ENCODE measurements at places on chromosomes 13 and 19. TPM values are rescaled to one million over a fixed set of nuclear protein-coding genes. Genes with fewer than 3 reads are reported as not detected.

The PTOV1 gene
- 191 TPM for polyA plus RNA-seq

The ATP8A2 gene
- 0.04 TPM for polyA plus RNA-seq

The RDH8 gene
- not detected for polyA plus RNA-seq

The NALCN gene
- polyA plus RNA-seq, result 2.7 TPM

The TPT1 gene
- polyA plus RNA-seq, result 3,587 TPM

The ATP8B3 gene
- 0.95 TPM for polyA plus RNA-seq

The PBX4 gene
- 4.0 TPM for polyA plus RNA-seq

The CALR3 gene
- polyA plus RNA-seq, result not detected

The ZNF570 gene
- 2.1 TPM for polyA plus RNA-seq

The PALM gene
- polyA plus RNA-seq, result 9.2 TPM

The GJB2 gene
- 0.68 TPM for polyA plus RNA-seq

The C19orf73 gene
- polyA plus RNA-seq, result 4.9 TPM

The ZNF66 gene
- 1.4 TPM for polyA plus RNA-seq

The CCNA1 gene
- polyA plus RNA-seq, result 0.19 TPM

GRCh38 chr19:18649371-18650020, 12.7 kb downstream of the KLHL26 start:
- no peak for DNase-seq

GRCh38 chr13:106306748-106307277, 228.6 kb downstream of the EFNB2 start:
- no peak for DNase-seq

DNA sequence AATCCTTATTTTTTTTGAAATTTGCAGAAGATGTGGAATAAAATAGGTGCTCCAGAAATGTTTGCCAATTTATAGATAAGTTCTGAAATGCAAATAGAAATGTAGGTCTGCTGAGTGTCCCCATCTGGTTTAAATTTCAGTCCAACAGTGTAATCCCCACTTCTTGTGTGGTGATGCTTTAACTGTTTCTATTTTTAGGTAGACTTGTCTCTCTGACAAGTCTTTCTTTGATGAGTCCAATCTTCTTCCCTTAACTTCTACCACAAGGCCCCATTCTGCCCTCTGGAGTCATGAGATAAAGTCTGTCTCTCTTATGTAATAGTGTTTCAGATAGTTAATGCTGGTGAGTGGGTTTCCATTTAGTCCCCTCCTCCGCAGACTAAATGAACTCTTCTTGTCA, 390.4 kb downstream of the RFC3 start:
- DNase-seq, result no peak

- DNase-seq, result no peak
Measured at GRCh38 chr13:64579331-64579730, 2650.8 kb downstream of the PCDH9 start.

- peak; percentile 73 for DNase-seq
Measured at GRCh38 chr19:1250437-1251260, 2.3 kb downstream of the MIDN start.

- no peak for DNase-seq
Measured at GRCh38 chr19:53634768-53635167, 3.0 kb downstream of the DPRX start.

DNA sequence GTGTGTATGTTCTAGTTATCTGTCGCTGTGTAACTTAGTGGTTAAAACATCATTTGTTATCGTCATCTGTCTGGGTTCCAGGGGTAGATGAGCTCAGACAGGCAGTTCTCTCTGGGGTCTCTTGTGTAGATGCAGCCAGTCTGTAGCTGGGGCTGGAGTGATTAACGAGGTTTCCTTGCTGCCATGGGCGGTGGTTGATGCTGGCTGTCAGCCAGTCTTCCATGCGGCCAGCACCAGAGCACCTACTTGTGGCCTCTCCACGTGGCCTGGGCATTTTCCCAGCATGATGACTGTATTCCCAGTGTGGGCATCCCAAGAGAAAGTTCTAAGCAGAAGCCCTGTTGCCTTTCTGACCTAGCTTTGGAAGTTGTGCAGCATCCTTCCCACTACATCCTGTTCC, 10.7 kb downstream of the ERCC5 start:
- DNase-seq, result no peak

DNA sequence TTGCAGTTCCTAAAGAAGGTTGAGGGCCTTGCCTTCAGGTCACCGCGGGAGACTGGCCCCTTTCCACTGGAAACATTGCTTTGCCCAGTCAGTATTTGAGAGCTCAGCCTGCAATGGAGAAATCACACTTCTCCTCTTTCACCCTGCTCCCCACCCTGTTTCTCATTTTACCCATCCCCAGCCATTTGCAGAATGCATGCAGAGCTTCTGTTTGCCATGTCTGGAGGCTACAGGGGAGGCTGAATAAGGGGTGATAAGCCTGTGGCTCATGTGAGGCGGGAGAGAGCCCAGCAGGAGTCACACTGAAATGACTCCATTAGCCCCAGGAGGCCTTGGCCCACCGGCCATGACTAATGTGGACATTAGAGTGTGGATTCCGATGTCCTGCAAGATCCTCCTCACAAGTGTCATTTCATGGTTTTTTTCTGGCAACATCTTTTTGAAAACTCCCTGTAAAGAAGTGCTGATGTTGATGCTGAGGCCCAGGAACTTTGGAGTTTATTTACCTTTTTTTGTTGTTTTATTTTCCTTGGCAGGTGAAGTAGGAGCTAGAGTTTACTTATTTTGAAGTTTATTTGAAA, 6.3 kb downstream of the SPINT2 start:
- no peak for DNase-seq

GRCh38 chr13:38582133-38582532, 104.7 kb upstream of the FREM2 start:
- peak; percentile 28 for DNase-seq

DNA sequence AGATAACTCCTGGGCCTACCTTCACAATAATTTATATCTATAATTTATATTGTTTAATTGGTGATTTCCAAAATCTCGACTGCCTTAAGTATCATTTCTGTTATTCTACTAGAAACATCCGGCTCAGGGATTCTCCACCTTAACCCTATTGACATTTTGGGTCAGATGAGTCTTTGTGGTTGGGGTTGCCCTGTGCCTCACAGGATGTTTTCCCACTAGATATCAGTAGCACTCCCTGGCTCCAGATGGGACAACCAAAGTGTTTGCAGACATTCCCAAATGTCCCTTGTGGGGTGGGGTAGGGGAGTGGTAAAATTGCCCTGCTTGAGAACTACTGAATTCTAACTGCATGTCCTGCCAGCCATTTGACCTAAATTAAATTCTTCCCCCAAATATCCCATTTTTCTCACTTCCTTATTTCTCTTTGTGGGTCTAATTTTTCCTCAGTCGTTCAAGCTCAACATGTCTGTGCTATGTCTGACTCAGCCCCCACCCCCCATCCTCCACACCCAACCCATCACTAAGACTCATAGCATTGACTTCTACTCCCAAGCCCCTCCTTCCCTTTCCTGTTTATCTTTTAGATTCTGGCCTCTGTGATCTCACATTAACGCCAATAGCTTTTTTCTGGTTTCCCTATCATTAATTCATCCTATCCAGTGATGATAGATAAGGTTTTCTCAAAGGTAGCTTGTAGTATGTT, 545.1 kb downstream of the EFNB2 start:
- no peak for DNase-seq

GRCh38 chr19:18435842-18436670, 1.9 kb downstream of the ISYNA1 start:
- DNase-seq, result no peak

GRCh38 chr19:53102756-53103233, 427 bp downstream of the ZNF160 start:
- DNase-seq, result peak; percentile 18

- DNase-seq, result no peak
Measured at GRCh38 chr19:19149435-19149834, 11.2 kb upstream of the TMEM161A start.

- DNase-seq, result peak; percentile 75
Measured at GRCh38 chr19:1512671-1513498, at the start of gene ADAMTSL5. Gene ADAMTSL5, minus strand, starts transcription at chr19:1513019. Its CDS starts 2,076 bp downstream, at chr19:1510943.

DNA sequence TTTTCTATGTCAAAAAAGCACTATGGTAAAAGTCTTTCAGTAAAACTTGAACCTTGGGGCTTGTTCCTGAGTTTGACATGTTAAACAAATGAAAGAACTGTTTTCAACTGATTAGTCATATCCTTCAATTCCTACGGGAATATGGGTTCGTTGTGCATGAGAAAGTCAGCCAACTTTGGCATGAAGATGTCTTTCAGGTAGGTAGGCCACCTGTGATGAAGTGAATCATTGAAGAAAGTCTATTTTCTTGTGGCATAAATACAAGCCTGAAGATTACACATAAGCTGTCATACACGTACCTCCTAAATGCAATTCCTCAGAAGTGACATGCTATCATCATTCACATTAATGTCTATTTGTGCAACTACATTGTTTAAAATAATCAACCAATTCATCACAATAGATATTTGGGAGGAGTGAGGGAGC, 513.0 kb downstream of the IRS2 start:
- DNase-seq, result no peak

DNA sequence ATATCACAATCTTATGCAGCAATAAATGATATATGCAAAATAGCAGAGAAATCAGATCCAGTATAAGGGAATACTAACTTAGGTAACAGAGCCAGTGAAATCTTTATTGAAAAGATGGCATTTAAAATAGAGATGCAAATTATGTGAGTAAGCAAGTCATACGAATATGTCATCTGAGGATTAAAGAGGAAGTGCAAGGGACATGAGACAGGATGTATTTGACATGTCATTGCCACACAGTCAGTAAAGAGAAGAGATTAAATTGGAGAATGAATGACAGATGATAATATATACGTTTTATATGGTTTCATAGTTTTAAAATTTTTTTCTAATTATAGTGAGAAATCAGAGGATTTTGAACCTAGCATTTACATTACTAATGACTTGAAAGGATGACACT, 426.4 kb downstream of the SLITRK5 start:
- DNase-seq, result no peak

- no peak for DNase-seq
Measured at GRCh38 chr13:23673867-23674605, 103.8 kb downstream of the TNFRSF19 start.

- DNase-seq, result peak; percentile 12
Measured at GRCh38 chr13:104984296-104984818, 1551.1 kb downstream of the EFNB2 start.
